ENCODE measurements at places on chromosomes 16 and 17.

DNA sequence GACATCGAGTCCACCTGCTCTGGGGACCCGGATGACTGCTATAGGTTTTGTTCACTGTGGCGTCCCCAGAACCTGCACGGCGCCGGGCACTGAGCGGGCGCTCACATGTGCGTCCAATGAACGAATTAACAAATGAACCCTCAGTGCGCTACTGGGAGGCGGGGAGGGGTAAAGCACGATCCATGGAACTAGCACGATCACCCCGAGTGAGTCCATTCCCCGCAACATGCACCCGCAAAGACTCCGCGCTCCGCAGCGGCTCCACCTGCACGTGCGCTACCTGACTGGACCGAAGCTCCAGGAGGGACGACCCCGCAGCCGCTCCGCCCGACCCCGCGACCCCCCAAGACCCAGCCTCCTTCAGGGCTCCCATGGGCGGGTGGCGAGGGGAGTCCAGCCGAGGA lies 491 bp downstream of the TRAP1 start:
- no peak for DNase-seq

GRCh38 chr16:83305092-83305491 lies 502.7 kb upstream of the HSBP1 start:
- peak; percentile 53 for DNase-seq

DNA sequence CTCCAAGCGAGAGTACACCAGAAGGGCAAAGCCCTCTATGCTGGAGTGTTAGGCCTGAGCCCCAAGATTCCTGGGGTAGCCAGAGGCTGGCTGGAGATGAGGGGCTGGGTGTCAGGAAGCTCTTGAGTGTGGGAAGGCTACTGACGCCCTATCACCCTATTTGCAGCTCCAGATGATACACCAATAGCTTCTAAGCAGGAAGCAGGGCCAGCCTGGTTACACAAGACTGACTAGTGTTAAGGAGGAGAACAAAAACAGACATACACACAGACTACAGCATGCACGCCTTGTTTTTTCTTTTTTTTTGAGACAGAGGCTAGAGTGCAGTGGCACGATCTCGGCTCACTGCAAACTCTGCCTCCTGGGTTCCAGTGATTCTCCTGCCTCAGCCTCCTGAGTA lies 15.9 kb downstream of the POLR3K start:
- no peak for DNase-seq

GRCh38 chr16:23428351-23428750 lies 24.6 kb downstream of the COG7 start:
- no peak for DNase-seq

DNA sequence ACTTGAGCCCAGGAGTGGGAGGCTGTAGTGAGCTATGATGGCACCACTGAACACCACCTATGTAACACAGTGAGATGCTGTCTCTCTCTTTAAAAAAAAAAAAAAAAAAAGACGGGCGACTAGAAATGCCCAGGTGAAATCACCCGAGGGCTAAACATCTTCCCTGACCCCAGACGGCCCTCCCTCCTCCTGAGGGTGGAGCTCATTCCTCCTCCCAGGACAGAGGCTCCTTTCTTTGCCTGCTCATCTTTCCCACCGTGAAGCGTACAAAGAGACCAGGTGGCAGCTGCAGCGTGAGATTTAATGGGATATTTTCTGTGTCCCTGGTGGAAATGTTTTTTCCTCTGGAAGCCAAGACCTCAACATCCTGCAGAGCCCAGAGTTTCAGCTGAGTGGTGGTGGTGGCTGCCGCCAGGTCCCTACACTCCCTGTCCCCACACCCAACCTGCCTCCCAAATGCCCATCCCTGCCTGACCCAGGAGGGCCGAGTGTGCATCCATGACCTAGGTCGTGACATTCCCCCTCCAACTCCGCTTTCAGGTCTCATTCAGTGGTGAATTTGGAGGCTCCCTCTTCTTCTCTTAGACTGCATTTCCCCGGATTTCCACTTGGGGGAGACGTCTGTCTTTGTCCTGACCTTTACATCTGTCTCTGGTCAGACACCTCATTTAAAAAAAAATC lies 14.4 kb upstream of the GPRC5B start:
- no peak for DNase-seq

GRCh38 chr17:62796291-62796690 lies 11.8 kb downstream of the MARCHF10 start:
- DNase-seq, result no peak

- DNase-seq, result peak; percentile 71
These were observed 2.2 kb upstream of the MPG start for GRCh38 chr16:75580-76501.

GRCh38 chr17:10875984-10876555 lies 38.2 kb upstream of the PIRT start:
- DNase-seq, result no peak

DNA sequence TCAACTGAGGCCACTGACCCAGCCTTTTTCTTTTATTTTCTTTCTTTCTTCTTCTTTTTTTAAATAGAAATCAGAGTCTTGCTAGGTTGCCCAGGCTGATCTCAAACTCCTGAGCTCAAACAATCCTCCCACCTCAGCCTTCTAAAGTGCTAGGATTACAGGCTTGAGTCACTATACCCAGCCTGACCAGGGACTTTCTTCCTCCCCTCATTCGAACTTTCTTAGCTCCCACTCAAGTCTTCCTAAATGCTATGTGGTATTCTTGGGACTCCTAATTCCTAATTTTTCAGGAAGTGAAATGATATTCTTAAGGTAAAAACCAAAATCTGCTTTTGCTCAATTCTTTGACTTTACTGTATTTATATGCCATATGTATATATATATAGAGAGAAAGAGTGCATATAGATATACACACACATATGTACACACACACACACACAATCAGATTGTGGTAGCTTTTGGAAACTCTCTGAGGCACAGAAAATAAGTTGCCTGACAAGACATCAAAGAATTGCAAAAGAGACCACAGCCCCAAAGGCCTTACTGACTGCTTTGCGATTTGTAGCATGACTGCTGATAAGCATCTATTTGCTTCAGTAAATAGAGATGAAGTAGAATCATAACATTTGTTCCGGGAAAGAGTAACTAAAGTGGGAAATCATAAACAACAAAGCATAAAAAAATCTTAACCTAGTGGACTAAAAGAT lies 9.5 kb upstream of the AMZ2 start:
- no peak for DNase-seq

DNA sequence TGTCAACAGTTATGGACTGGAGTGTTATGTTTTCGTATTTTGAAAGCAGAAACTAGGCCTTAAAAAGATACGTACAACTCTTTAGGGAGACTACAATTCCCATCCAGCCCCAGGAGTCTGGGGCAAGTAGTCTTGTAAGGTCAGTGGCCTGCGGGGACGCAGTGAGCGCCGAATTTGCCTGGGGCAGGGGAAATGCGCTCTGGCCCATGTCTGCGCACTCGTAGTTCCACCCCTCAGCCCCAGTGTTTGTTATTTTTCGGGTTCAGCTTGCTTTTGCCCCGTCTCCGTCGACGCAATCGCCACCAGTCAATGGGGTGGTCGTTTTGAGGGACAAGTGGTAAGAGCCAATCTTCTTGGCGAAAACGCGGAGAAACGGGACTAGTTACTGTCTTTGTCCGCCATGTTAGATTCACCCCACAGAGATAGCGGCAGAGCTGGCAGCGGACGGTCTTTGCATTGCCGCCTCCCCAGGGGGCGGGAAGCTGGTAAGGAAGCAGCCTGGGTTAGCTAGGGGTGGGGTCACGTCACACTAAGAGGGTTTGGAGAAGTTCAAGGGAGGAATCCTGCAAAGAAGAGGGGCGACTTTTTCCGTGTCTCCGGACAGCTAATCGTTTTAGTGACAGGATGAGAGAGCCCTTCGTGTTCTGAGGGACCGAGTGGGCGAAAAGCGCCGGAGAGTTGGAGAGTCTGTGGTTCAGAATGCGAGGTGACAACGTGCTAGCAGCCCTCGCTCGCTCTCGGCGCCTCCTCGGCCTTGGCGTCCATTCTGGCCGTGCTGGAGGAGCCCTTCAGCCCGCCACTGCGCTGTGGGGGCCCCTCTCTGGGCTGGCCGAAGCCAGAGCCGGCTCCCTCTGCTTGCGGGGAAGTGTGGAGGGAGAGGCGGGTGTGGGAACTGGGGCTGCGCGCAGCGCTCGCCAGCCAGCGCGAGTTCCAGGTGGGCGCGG lies 1.1 kb upstream of the BRCA1 start:
- no peak for DNase-seq

GRCh38 chr16:976389-976931 lies 5.1 kb upstream of the SOX8 start:
- no peak for DNase-seq

DNA sequence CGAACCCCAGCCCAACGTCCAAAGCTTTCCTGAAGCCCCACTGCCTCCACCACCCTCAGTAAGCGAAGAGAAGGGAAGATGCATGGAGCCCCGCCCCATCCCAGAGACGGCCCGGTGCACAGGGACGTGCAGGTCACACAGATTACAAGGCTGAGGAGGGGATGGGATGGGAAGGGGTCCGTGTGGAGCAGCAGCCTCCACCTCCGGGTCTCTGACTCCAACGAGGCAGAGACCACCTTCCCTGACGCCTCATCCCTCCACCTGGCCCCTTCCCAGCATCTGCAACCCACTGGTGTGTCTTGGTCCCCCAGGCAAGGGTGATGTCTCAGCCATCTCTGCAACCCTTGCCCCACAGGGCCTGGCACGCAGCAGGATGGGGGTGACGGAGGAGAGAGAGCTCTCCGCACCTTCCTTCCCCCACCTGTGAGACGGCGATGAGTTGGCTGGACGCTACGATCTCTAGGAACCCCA lies 58.5 kb downstream of the TBC1D16 start:
- DNase-seq, result no peak

DNA sequence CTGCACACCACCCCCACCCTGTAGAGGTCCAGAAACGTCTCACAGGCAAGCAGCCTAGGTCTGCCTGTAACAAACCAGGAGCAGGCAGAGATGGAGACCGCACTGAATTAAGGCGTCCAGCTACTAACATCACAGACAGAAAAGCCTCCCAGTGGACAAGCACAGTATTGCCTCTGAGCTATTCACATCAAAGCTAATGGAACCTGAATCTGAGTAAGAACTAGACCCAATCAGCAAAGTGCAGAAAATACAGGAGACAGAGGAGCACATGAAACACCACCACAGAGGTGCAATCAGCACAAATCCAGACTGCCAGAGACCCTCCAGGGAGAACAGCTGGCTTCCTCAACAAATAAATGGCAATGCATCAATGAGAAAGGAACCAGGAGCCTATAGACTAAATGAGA lies 22.2 kb upstream of the PEMT start:
- no peak for DNase-seq

DNA sequence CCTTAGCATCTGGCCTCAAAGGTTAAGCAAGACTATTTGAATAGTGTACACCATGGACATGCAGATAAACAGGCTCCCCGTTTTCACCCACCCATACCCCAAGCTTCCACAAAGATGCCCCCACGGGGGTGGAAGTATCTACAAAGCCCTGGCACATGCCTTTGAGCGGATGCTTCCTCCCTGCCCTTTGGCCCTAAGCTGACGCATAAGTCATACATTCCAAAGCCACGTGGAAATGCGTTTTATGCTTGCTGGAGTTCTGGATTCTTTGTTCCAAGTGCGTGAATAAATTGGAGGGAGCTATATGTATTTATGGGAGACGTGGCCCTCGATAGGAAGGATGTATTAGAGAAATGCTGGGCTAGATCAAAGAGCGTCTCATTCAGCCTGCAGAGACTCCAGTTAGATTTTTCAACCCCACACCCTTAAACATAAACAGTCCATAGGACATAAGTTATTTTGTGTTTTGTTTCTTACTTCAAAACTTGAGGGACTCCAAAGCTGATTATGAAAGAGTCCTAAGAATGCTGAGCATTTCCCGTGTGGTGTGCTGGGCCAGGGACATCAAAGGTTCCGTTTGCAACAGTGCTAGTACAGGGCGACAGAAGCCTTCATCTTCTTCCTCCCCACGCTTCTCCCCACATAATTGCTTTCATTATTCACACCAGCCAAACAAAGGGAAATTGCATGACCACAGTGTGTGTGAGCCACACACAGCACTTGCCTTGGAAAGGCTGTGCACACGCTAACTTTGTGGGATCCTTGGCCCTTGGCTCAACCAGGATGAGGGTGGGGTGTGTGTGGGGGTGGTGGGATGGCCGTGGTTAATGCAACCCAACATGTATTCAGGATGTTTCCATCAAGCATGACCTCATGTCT lies 73.6 kb downstream of the WIPI1 start:
- DNase-seq, result peak; percentile 66

DNA sequence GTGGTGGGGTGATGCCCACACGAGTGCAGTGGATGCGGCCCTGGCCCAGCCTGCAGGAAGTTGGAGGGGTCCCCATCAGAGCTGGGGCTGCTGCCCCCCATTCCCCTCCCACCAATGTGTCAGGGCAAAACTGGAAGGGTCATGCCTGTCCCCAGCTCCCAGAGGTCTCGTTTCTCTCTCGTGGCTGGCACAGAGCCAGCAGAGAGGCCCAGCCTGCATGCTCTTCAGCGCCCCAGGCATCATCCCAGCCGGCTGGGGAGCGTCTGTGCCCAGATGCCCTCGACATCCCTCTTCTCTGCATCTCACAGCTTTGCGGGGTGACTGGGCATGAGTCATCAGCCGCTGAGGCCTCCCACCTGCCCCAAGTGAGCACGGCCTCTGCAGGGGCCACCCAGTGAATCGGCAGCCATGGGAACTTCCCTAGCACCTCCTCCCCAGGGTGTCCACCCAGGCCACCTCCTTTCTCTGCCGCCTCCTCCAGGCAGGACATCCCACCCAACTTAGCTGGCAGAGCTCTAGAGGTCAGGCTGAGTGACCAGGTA lies 9.8 kb upstream of the CSNK1D start:
- peak; percentile 62 for DNase-seq

- DNase-seq, result no peak
These were observed 1.1 kb downstream of the SPECC1 start for GRCh38 chr17:20010099-20010863.

DNA sequence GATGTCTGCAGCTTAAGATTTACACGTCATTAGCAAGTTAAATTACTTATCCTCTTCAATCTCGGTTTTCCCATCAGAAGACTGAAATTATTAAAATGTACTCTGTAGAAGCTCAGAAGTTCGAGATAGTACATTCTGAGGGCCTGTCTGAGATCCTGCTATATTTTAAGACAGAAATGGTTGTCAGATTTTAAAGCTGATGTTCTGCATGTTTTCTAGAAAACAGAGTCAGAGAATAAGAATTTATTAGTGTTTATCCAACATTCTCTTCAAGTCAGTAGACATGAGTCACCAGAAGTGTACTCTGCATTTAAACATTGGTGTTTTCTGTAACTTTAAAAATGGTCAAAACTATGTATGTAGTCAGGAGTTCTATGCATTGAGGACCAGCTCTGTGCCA lies 155.2 kb upstream of the MYOCD start:
- DNase-seq, result peak; percentile 25

Measured in skeletal muscle cell (primary cell).